T-helper 17 cell (primary cell): ENCODE measurements at places on chromosomes 5 and 9. TPM values are rescaled to one million over a fixed set of nuclear protein-coding genes. Genes with fewer than 3 reads are reported as not detected.
A peak's percentile ranks its signal among the peaks of the same experiment; 100 is the strongest.

The ATG10 gene
- total RNA-seq, result 9.0 TPM

The IL3 gene
- total RNA-seq, result not detected

The GRIA1 gene
- total RNA-seq, result not detected

DNA sequence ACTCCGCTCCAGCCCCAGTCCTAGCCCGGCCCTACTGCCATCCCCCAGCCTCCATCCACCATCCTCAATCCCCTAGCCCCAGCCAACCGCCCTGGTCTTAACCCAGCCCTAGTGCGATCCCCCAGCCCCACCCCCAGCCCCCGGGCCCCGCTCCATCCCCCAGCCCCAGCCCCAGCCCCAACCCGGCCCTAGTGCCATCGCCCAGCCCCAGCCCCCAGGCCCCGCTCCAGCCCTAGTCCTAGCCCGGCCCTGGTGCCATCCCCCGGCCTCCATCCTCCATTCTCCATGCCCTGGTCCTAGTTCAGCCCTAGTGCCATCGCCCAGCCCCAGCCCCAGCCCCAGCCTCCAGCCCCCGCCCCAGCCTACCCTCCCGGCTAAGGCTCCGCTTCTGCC lies 398 bp downstream of the TOR1A start:
- peaks cover 14% of the 10 kb centered on the region for H3K4me1 ChIP-seq
- no peaks in the 10 kb centered on the region for H3K27me3 ChIP-seq
- H3K36me3 ChIP-seq, result no peaks in the 10 kb centered on the region
- H3K27ac ChIP-seq, result peak overlapping the region; percentile 70
- H3K4me3 ChIP-seq, result peak overlapping the region; percentile 92

DNA sequence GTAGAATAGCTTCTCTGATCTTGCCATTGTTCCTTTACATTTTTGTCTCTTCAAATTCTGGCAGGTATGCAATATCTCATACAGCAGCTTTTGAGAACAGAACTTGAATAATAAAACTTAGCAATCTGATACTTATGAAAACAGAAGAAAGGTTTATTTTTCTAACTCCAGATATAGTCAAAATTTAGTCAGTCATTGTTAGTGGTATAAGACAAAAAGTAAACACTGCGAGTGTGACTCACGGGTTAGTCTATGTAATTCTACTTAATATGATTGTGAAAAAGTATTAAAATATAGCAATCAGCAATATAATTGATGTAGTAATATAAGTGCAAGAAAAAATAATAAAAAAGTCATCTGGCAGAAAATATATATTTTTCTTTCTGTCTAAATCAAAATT lies 910.4 kb downstream of the DNAH5 start:
- H3K36me3 ChIP-seq, result no peaks in the 10 kb centered on the region
- no peak overlapping the region for H3K4me3 ChIP-seq
- no peak for DNase-seq
- H3K4me1 ChIP-seq, result no peaks in the 10 kb centered on the region

DNA sequence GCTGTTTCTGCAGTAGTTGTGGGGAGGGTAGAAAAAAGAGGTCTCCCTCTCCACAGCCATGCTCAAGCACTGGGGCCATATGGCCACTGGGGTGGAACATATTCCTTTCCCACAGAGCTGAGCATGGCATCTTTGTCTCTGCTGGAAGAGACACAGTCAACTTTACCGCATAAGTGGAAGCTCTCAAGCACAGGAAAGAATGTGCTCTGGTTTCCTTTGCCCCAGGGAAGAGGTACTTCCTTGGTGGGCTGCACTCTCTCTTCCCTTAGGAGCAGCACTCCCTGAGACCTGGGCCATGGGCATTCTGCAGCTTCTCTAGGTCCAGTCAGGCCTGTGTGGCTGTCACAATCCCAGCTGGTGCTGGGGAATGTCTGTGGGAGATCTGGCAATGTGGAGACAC lies 168.5 kb upstream of the ACTBL2 start:
- H3K4me3 ChIP-seq, result no peak overlapping the region
- no peaks in the 10 kb centered on the region for H3K4me1 ChIP-seq
- DNase-seq, result no peak
- H3K27me3 ChIP-seq, result peaks cover 13% of the 10 kb centered on the region
- no peaks in the 10 kb centered on the region for H3K36me3 ChIP-seq

DNA sequence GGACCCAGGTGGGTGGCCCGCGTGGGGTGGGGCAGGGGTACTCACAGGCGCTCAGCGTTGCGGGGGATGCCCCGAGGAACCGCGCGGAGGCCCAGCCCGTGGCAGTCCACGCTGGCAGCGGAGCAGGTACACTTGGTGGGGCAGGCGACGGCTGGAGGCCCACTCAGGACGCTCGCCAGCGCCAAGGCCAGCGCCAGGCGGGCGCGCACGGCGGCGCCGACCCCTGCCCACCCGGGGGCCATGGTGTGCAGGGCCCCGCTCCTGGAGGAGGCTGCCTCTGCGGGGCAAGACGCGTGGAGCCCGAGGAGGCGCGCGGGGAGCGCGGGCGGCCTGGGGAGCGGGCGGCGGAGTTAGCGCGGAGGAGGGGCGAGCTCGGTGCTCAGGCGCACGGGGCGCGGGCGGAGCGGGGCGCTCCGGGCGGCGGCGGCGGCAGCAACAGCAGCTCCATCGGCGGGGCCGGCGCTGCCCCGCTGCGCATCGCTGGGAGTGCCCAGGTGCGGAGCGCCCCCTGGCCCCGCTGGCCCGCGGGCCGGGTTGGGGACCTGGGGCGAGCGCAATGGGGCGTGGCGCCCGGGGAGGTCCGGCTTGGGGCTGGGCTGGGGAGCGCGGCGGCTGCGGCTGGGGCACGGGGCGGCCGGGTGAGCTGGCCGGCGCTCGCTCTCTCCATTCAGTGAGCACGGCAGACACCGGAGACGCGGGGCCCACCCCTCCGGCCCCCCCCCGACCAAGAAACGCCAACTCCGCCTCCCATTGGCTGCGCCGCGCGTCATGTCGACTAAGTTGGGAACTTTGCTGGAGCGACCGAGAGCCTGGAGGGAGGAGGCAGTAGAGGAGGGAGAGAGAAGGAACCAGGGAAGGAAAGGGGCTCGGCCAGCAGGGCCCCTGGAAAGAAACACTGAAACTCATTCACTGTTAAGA lies at the start of gene SLIT3:
Gene SLIT3 (minus strand): TSS at position 672 of the 918 bp plus-strand sequence. CDS start 430 bp downstream, at position 242.
- peaks cover 12% of the 10 kb centered on the region for H3K4me1 ChIP-seq
- no peaks in the 10 kb centered on the region for H3K36me3 ChIP-seq
- H3K27ac ChIP-seq, result no peak within 1 kb of the TSS
- H3K4me3 ChIP-seq, result peak within 1 kb of the TSS; percentile 57

GRCh38 chr5:159341906-159342310 lies 11.6 kb upstream of the IL12B start:
- no peaks in the 10 kb centered on the region for H3K27me3 ChIP-seq
- H3K36me3 ChIP-seq, result peaks cover 3% of the 10 kb centered on the region
- peak overlapping the region; percentile 69 for H3K27ac ChIP-seq
- peak; percentile 53 for DNase-seq
- H3K4me3 ChIP-seq, result peak overlapping the region; percentile 34

DNA sequence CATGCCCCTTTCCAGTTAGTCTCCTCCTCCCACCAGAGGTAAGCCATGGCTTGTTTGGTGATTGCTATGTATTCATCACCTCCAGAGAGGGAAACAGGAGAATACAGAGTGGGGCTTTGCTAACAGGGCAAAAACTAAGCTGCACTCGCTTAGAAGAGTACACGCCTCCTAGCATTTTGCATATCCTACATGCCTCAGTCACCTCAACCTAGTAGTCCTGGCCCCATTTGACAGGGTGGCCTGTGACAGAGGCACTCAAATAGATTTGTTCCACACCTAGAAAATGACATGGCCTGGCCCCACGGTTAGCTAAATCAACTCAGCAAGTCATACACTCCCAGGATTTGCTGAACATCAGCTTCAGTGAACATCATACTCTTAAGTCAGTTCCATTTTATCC lies 90.7 kb downstream of the CYFIP2 start:
- no peaks in the 10 kb centered on the region for H3K27me3 ChIP-seq
- no peak for DNase-seq
- H3K36me3 ChIP-seq, result peaks cover 11% of the 10 kb centered on the region
- no peak overlapping the region for H3K27ac ChIP-seq
- no peak overlapping the region for H3K4me3 ChIP-seq
- H3K4me1 ChIP-seq, result peaks cover 14% of the 10 kb centered on the region

DNA sequence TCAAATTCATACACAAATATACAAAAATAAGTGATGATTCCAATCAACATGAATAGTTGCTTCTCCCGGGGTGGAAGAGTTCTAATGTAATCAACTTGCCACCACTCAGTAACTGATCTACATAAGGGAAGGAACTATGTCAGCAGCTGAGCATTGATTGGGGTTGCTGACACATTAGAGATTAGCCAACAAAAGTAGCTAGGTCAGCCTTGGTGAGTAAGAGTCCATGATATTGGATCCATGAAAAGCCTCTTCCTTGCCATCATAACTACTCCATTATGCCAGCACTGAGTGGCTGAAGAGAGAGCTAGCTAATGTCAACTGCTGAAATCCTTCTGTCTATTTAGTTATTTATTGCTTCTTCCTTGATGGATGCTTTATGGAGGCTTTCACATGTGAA lies 309.8 kb downstream of the NFIB start:
- DNase-seq, result no peak
- H3K27ac ChIP-seq, result no peak overlapping the region
- H3K4me3 ChIP-seq, result no peak overlapping the region
- H3K4me1 ChIP-seq, result no peaks in the 10 kb centered on the region

GRCh38 chr5:144028058-144028457 lies 142.4 kb downstream of the YIPF5 start:
- H3K36me3 ChIP-seq, result no peaks in the 10 kb centered on the region
- no peak overlapping the region for H3K27ac ChIP-seq
- H3K4me3 ChIP-seq, result no peak overlapping the region
- DNase-seq, result no peak
- H3K27me3 ChIP-seq, result peaks cover 23% of the 10 kb centered on the region
- H3K4me1 ChIP-seq, result no peaks in the 10 kb centered on the region

GRCh38 chr9:100222674-100223073 lies 123.6 kb downstream of the INVS start:
- H3K36me3 ChIP-seq, result no peaks in the 10 kb centered on the region
- no peaks in the 10 kb centered on the region for H3K4me1 ChIP-seq
- H3K4me3 ChIP-seq, result no peak overlapping the region
- H3K27me3 ChIP-seq, result no peaks in the 10 kb centered on the region
